GM18507 (cell line): ENCODE measurements at places on chromosomes 4 and X.
A peak's percentile ranks its signal among the peaks of the same experiment; 100 is the strongest.

- peak; percentile 18 for DNase-seq
These were observed 30.5 kb upstream of the TCEAL4 start for GRCh38 chrX:103554687-103555424.

DNA sequence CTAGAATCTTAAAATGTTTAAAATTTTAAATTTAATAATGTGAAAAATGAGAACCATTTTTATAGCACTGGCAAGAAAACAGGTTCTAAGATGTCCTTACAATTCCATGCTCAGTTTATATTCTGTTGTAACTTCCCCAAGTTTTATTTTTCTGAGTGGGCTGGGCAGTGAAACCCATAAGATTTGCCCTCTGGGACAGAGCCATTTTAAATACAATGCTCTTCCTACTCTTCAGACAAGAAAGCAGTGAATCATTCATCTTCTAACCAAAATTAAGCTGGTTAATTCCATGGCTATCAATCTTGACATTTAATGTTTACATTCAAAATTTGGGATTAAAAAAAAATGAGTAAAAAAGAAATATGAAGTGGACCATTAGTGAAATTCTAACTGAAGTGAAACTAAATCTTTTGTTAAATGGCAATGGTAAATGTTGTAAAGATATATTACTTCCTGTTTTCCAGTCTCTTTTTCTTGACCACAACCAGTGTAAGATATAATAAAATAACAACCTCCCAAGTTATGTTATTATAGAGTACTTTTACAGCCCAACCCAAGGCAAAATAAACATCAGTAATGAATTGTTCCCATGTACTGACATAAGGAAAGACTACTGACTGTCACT lies 37.2 kb upstream of the PTPN13 start:
- DNase-seq = no peak

- DNase-seq = no peak
These were observed 56.5 kb upstream of the NKX1-1 start for GRCh38 chr4:1462768-1463075.

DNA sequence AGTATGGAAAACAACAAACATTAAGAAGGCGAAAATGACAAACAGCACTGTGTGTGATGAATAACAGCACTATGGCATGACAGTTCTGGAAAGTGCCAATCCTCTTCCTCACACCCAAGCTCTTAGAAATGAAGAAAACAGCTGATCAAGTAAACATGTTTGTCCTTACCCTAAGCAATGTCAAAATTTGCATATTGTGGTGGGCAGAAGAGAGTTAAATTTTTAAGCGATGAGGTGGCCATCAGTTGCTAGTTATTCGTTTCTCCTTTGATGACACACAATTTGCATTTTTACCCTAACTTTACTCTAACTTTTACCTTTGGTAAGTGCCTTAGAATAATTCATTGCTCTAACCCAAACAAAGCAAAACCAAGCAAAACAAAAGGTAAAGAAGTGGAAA lies 8.8 kb downstream of the PROM1 start:
- DNase-seq = no peak

DNA sequence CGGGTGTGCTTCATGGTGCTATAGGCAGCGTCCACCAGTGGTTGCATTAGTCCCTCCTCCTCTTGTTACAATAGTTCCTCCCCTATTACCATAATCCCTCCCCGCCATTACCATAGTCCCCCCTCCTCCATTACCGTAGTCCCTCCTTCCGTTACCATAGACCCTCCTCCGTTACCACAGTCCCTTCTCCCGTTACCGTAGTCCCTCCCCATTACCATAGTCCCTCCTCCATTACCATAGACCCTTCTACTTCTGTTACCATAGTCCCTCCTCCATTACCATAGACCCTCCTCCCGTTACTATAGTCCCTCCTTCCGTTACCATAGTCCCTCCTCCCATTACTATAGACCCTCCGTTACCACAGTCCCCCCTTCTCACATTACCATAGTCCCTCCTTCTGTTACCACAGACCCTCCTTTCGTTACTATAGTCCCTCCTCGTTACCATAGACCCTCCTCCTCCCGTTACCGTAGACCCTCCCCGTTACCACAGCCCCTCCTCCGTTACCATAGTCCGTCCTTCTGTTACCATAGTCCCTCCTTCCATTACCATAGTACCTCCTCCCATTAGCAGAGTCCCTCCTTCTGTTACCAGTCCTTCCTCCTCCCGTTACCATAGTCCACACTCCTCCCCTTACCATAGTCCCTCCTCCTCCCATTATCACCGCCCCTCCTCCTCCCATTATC lies 129.6 kb downstream of the DHRSX start:
- no peak for DNase-seq

GRCh38 chrX:19899217-19899788 lies 11.9 kb upstream of the SH3KBP1 start:
- DNase-seq = no peak

DNA sequence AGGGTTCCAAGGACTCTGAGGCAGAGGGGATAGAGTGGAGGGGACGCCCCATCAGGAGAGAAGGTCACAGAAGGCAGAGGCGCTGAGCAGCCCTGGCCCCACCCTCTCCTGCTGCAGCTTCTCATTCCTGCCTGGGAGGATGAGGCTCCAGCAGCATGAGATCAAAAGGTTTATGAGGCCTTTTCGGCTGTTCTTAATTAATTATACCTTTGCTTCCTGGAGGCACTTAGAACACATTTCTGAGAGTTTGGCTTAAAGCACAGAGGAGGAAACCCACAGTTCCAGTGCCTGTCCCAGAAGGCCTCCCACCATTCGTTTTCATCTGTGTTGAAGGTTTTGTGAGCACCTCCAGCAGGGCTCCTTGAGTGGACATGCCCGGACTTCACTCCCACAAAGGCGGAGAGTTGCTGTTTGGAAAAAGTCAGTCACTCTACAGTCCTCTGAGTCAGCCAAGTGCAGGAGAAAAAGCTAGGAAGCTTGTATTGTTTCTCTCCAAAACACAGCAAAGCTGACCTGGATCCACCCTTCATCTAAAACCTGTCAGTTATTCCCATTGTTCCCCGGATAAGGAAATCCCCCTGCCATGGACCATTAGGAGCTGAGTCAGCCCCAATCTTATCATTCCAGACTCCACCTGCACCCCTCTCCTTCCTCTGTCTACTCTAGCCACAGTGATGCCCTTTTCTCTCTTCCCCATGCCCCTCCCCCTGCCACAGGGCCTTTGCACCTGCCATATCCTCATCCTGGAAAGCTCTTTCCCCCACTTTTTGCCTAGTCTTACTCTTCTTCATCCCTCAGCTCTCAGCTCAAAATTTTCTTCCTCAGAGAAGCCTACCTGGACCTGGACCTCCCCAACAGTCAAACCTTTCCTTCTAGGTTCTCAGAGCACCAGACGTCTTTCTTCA lies 276.8 kb downstream of the FBXW7 start:
- DNase-seq = no peak

DNA sequence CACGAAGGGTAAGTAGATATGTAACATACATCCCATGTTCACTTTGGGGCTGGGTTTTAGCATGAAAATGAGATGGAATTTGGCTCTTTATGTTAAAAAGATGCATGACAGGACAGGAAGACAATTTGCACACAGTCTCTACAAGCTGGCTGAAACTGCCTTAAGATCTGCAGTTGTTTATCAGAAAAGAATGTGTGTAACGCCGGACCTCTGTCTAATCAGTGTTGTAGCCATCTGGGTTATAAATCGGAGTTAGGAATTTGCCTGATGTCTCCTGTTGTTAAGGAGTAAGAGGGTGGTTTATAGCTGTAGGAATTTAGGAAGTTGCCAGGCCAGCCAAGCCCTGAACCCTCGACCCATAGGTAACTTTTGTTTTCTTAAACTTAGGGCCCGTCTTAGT lies 562.9 kb upstream of the FAT1 start:
- DNase-seq = no peak

DNA sequence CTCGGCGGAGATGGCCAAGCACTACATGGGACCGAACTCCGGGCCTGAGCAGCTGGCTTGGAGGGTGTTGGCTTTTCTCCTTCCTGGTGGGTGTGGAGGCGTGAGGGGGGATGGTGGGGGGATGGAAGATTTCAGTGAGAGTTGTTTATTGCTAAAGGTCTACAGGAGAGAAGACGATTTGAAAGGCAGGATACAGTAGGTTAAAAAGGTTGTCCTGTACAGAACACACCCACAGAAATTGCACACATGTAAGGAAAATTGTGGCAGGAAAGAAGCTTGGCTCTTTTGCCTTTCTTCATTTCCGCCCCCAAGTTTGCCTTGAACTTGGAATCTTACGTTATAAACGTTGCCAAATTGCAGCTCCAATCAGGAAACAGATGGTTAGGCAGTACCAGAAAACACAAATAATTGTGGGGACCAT lies 74.1 kb upstream of the STOX2 start:
- DNase-seq = no peak

DNA sequence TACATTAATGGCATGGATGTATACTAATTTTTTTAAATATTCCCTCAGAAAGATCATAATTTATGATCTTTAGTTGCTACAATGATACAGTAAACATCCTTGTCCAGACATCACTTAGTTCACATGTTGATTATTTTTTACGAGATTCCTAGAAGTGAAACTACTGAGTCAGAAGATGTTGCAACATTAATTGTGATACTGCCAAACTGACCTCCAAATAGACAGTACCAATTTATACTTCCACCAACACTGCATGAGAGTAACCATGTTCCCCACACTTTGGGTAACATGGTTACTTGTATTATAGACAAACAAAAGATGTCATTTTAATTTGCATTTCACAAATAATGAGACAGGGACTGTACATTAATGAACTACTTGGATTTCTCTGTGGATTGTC lies 19.6 kb downstream of the RCHY1 start:
- no peak for DNase-seq

DNA sequence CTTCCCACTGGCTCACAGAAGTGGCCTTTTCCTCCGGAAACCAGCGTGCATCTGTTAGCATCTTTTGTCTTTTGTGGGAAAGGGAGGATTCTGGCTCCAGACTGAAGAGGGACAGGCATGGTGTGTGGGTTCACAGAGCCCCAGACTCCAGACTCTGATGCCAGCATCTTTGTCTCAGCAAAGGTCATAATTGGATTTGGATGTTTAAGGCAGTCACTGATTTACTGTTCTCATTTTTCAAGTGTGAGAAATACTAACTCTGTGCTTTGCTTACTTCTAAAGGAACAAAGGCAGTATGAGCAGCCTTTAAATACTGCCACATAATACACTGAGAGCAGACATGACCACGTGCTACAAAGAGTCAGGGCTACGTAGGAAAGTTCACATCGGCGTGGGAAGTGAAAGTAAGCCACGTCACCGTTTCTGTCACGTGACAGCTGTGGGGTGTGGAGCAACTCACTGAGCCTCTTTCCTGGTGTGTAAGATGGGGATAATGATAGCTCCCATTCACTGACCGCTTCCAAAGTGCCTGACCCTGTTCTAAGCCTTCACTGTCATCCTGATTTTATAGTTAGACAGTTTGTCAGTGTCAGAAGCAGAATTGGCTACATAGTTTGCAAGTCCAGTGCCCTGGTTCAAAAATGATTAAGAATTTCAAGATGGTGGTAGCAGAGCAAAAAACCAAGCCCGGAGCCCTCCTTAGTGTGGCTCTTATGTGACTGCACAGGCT lies 24.8 kb upstream of the TMSB4X start:
- no peak for DNase-seq

DNA sequence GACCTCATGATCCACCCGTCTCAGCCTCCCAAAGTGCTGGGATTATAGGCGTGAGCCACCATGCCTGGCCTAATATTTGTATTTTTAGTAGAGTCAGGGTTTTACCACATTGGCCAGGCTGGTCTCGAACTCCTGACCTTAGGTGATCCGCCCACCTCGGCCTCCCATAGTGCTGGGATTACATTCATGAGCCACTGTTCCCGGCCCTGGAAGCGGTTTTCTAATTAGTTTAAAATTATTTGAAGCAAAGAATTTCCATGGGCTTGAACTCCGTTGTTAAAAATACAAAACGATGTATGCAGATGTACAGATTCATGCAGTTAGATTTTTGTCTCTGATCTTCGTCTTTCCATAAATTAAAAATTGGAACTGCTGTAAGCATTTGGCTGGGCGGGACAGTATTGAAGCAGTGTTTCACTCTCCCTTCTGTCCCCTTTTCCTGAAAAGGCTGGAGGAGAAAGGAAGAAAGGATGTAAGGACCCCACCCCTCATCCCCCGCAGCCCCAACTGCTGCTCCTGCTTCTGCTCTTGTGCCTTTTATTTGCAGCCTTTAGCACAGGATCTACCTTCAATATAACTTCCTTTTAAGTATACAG lies 12.0 kb downstream of the TRAPPC11 start:
- no peak for DNase-seq

DNA sequence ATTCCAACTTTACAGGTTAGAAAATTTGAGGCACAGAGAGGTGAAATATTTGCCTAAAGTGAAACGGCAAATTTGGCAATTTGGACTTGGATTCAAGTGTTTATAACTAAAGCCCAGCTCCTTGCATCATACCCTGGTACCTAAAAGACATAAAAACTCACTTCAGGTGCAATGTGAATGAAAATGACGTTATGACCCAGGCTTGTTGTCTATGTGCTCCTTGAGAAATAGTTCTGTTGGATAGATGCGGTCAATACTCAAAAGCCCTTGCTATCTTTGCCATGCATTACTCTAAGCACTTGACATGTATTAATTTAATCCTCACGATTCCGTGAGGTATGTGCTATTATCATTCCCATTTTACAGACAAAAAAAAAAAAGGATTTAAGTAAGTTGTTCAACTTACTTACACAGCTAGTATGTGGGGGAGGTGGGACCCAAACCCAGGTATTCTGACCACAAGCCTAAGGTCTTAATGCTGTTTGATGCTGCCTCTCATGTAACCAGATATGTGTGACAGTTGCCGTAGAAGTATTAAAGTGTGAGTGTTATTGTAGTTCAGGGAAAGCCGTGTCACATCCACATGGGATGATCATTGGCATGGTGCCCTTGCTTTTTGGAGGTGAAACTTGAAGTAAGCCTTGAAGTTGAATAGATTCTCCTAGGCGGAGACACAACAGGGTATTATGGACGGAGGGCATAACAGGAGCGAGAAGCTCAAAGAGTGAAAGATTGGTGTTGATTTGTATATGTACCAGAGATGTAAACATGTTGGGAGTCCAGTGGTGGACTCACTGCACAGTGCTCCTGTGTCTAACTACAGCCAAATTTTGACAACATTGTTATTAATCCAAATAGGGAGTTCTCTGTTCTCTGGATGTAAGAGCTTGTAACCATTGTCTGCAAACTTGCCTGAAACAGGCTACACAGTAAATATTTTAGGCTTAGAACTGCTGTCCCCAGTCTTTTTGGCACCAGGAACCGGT lies 3.1 kb downstream of the SCML1 start:
- no peak for DNase-seq

- DNase-seq = no peak
These were observed 16.9 kb upstream of the TMSB4X start for GRCh38 chrX:12958059-12958458.
